ENCODE measurements at places on chromosomes 6 and 20. TPM values are rescaled to one million over a fixed set of nuclear protein-coding genes. Genes with fewer than 3 reads are reported as not detected.
A peak's percentile ranks its signal among the peaks of the same experiment; 100 is the strongest.

DNA sequence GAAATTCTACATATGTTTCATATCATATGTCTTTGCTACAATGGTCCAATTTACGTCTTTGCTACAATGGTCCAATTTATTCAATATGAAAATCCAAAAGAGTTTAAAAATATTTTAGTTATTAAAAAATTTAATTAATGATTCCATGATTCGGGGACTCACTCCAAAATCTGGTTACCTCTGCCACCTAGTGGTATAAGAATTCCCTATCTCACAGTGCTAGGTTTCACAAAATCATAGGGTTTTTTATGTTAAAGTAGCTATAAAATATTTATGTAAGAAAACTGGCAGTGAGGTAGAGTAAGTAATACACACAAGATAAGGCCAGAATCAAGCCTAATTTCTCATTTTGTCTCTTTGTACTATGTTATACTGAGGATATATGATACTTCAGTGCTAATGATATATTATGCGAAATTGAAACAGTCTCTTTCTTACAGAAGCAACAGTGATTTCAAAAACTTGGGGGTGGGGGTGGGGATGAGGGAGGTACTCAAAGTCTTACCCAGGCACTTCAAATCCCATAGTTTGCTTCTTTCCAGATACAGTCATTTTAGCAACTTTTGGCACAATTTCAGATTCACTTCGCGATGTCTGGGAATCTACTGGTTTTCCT lies 52.3 kb downstream of the HBS1L start:
- DNase-seq, result peak; percentile 45

- DNase-seq, result peak; percentile 92
Measured at GRCh38 chr6:138546733-138547185, 47.5 kb upstream of the NHSL1 start.

GRCh38 chr6:71277926-71278600 lies 10.5 kb upstream of the OGFRL1 start:
- DNase-seq, result no peak

DNA sequence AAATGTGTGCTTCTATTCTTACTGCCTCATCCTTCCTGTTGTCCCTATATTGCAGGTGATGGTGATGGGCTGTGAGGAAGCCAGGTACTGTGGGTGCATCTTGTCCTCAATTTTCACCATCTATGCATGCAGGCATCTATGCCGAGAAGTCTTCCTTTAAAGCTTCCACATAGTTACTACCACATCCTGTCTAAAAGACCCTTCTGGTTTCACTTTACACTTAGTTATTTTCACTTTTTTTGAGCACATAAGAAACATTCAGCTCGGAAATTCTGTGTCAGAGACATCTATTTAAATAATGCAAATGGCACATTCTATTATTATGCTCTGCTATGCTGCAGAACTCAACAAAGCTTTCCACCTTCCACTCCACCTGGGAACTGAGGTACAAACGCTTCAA lies 28.2 kb upstream of the FABP7 start:
- DNase-seq, result no peak

GSTA2 gene
- polyA plus RNA-seq, result not detected
